ENCODE measurements at places on chromosomes 16 and 17.

DNA sequence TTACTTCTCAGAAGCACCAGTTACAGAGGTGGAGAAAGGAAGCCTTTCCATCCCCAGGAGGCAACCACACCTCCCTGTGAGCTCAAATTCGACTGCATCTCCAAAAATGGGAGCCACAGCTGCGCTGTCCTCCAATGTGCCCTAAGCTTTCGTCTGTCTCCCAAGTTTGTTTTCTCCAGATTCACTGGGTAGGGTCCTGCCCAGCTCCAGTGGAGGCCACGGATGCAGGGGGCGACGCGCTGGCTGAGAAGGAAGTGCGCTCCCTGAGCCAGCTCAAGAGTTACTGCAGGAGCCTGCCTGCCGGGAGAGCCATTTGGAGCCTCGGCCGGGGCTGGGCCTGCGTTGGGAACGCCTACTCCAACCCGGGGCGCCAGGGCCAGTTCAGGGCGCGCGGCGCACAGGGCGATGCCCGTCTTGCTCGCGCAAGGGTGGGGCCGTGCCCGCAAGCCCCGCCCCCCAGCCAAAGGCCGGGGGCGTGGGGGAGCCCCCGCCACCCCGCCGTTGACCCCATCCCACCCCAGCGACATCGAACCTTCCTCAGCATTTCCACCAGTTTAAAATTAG lies 19.5 kb downstream of the SIAH1 start:
- DNase-seq, result peak; percentile 82

DNA sequence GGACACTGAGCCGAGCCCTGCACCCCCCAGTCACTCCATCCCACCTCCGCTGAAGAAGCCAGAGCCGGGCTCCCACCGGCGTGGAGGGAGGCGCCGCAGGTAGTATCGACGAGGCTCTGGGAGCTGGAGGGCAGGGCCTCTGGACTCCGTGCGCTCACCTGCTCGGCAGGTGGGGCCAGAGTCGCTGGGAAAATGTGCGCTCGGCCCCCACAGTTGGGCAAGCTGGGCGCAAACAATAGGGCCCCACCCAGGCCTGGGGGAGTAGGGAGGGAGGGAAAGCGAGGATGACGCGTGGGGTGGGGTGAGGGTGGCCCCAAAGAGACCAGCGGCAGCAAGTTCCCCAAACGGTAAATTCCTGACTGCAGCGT lies 668 bp downstream of the JUP start:
- DNase-seq, result no peak

DNA sequence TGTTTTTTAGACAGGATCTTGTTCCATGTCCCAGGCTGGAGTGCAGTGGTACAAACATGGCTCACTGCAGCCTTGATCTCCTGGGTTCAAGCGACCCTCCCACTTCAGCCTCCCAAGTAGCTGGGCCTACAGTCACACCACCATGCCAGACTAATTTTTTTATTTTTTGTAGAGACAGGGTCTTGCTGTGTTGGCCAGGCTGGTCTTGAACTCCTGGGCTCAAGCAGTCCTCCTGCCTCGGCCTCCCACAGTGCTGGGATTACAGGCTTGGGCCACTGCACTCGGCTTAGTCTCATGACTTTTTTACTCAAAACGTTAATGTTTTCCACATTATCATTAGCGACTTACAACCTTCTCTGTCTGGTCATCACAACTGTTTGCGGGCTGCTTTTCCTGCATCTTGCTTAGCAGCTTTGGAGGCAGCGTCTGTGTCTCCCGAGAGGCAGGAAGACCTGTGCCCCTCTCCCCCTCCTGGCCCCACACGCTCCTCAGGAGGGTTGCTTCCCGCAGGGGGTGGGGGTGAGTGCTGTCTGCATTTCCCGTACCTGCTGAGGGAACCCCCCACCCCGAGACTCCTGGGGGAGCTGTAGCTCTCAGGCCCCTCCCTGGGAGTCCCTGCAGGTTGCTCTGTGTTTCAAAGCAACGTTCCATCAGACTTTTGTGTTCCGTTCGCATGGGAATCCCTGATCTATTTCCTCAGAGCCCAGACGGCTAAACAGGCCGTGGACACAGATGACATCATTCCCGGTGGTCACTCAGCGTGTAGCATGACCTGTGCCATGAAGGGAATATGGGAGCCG lies 52.6 kb downstream of the PGS1 start:
- no peak for DNase-seq

DNA sequence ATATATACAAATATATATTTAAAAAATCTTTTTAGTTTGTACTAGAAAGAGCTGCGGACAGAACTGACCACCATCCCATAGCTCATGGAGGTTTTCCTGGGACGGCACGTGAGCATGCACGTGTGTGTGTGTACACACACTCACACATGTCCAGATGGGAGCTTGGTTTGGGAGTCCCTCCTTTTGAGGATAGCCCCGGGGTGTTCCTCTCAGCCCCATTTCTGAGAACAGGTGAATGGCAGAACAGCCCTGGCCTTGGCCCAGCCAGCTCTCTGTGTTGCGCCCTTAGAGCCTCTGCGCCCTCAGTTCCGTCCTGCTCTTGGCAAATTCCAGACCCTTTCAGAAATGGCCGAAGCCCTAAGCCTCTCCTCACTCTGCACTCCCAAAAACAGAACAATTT lies 70.1 kb downstream of the AMFR start:
- no peak for DNase-seq

GRCh38 chr17:29588562-29589411 lies 661 bp downstream of the GIT1 start:
- DNase-seq, result no peak

GRCh38 chr16:88804173-88804551 lies 573 bp downstream of the CDT1 start:
- no peak for DNase-seq

DNA sequence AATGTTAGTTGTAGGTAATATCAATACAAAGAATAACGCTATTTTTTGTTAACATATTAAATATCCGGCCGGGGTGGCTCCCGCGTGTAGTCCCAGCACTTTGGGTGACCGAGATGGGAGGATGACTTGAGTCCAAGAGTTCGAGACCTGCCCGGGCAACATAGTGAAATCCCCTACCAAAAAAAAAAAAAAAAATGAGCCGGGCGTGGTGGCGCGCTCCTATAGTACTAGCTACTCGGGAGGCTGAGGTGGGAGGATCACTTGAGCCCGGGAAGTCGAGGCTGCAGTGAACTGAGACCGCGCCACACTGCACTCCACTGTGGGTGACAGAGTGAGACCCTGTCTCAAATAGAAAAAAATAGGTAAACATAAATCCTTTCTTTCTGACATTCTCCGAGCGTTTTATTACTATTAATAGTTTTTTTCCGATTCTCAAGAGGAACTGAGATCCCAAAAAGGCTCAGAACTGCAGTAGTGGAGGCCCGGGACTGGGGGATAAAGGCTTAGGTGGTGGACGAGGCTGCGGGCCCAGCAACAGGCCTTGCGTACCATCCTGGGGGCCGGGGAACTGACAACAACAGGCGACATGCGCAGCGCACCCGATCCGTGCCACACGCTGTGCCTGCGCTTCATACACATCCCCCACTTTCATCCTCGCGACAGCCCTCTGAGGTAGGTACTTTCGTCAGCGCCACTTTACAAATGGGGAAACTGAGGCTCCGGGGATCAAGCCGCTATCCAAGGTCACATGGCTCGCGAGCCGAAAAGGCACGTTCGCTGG lies 919 bp downstream of the N4BP1 start:
- peak; percentile 26 for DNase-seq

DNA sequence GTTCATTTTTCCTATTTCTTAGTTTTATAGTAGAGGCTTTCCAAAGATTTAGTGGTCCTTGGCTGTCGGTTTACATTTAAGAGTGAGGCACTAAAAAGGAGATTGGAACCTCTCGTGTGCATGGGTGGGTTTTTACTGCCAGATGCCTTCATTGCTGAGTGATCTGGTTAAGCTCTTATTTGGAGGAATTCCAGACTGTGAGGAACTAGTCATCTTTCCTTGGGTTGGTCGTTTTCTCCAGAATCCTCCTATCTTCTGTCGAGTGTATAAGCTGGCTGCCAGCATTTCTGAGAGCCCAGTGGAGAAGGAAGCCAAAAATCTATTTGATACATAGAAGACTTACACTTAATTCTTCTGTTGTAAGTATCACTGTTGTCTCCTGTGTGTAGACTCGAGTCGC lies 22.6 kb downstream of the IST1 start:
- DNase-seq, result no peak

DNA sequence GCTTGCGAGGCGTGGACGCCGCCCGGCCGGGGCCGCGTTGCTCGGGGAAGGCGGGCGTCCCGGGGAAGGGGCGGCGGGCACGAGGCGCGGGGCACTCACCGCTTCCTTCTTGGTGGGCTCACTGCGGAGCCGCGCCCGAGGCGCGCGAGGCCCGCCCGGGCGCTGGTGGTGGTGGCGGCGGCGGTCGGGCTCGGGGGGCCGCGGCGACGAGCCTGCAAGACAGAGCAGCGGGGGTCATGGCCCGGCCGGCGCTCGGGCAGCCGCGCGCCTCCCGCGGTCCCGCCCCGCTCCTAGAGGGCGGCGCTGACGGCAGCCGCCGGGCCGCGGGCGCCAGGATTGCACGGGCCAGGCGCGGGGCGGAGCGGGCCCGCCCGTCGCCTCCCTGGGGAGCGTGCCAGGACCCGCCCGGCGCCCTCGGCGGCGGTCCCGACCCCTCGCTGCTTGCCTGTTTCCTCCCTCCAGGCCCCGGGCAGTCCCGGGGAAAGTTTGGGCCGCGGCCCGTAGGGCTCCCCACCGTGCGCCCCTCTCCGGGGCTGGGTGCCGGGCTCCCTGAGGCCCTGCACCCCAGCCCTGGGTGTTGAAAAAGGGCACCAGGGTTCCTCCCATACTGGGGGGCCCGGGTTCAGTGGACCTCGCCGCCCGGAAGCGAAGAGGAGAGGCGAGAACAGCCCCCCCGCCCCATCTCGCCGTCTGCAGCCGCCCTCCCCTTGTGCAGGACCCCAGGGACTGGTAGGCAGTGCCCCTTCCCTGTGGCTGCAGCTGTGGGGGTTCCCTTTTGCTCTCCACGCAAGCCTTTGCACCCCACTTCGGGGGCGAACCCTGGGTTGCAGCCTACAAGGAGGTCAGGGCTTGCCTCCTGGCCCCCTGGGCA lies at the start of gene C16orf74:
Gene C16orf74, minus strand, starts transcription at position 270 of the 871 bp plus-strand sequence. CDS start 15,879 bp downstream, outside the sequence.
- peak; percentile 80 for DNase-seq

- no peak for DNase-seq
Observed at GRCh38 chr17:81191116-81191515, 25.1 kb upstream of the AATK start.

DNA sequence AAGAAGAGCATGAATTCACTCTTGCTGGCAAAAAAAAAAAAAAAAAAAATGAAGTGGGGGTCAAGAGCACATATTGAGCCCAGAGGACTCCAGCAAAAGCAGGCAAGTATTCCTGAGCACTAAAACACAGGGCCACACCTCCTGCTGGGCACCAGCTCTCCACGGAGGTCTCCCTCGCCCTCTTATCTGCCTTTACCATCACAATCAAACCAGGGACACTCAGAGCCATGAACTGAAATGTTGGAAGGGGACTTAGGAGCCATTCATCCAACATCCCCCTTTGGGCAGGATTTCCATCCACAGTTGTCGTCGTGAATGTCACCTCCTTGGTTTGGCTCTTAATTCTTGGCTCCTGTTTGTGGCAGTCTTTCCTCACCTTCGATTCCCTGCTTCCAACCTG lies 89.8 kb upstream of the GNAO1 start:
- no peak for DNase-seq

- no peak for DNase-seq
Observed at GRCh38 chr17:41939693-41940090, 9.3 kb downstream of the ODAD4 start.

- no peak for DNase-seq
Observed at GRCh38 chr17:81083125-81083765, 48.3 kb downstream of the BAIAP2 start.

GRCh38 chr17:79864147-79864546 lies 24.9 kb upstream of the CBX4 start:
- DNase-seq, result no peak

GRCh38 chr17:81652906-81653771 lies 3.2 kb downstream of the PDE6G start:
- DNase-seq, result no peak

DNA sequence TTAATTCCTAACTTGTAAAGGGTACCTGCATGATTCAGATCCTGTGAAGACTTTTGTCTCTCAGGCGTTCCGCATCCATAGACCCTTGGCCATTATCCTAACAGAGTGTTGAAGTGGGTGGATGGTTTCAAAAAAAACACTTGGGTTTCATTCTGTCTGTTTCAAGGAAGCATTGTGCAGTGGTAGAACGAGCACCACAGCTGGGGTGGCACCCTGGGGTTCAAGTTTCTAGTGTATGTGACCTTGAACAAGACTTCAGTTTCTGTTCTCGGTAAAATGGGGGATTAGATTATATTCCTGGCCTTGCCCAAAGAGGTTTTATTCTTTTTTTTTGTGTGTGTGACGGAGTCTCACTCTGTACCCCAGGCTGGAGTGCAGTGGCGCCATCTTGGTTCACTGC lies 74.3 kb downstream of the MSI2 start:
- DNase-seq, result no peak

GRCh38 chr16:4270091-4270490 lies 2.7 kb downstream of the TFAP4 start:
- no peak for DNase-seq

- no peak for DNase-seq
Observed at GRCh38 chr17:76417499-76418143, 33.2 kb downstream of the SPHK1 start.

DNA sequence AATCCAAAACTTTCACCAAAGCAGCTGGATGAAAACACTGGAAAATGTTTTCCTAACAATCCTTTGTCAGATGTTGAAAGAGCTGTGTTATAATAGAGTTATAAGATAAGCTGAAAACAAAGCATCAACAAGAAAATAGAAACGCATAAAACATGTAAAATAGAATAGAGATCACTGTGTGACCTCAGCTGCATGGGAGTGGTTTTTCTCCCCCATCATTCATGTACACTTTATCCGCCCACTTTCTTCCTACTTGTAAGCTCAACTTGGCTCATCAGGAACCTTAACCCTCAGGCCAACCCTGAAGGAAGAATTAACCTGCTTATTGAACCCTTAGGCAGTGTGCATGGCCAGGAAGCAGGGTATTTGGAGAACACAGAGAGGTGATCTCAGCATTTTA lies 238.5 kb upstream of the PMFBP1 start:
- no peak for DNase-seq

GRCh38 chr16:50252082-50252611 lies 14.2 kb upstream of the ADCY7 start:
- no peak for DNase-seq

DNA sequence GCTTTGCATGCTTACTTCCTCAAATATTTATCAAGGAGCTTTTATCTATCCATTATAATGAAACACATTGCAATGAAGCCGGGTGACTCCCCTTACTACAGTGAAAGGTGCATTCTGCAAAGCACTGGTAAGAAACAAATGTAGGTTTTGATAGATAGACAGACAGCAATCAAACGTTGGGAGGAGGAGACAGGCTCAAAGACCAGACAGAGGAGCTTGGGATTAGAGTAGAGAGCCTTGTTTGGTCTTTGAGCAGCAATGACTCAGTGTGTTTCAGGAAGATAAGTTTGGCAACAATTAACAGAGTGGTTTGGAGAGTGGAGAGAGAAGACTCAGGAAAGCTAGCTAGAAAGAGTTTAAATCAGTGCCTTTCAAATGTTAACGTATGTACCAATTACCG lies 68.8 kb downstream of the ZNF18 start:
- no peak for DNase-seq

DNA sequence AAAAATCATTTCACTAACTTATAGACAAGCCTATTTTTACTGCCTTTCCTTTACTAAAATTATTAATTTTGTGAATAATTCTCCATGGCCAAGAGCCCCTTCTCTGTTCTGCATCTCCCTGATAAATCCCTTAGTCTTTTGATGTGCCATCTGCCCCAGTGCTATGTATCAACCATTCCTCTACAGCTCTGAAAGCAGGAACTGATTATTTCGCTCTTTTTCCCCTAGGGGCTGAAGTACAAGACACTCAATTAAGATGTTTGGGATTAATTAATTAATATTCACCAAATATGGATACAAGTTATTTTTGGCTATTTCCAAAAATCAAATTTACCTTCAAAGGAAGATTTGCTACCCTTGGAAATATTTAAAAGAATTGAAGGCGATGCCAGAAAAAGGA lies 26.6 kb downstream of the SSH2 start:
- no peak for DNase-seq

All from HEK293T (cell line).